Globus pallidus (tissue), 1 donor: ENCODE measurements at places on chromosomes 5 and 9.

DNA sequence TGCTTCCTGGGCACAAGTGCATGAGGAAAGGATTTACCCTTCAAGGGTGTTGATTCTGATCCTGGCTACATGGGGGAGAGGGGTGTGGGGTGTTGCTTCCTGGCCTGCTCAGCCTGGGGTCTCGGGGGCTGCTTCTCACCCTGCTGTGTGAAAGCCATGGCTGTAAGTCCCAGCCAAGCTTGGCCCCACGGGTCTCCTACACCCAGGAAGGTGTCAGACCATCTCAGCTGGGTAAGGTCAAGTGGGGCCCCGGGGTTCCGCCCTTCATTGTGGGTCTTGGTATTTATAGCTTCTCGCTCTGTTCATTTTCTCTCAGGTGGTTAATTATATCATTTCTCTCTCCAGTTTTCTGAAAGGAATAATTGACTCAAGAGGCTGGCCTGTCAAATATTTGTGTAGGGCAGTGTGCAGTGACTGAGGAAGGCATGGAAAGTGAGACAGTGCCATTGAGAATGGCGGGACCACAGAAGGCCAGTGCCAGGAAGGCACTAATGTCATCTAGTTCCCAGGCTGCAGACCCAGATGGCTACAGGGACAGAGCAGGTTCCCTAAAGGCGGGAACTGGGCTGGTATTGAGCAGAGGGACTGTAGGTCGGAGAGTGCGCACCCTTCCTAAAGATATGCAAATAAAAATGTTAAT is 126.0 kb downstream of the FOXD1 start:
- no peak for DNase-seq

- no peak for DNase-seq
These were observed 6.3 kb downstream of the RAPGEF1 start for GRCh38 chr9:131733541-131734061.

DNA sequence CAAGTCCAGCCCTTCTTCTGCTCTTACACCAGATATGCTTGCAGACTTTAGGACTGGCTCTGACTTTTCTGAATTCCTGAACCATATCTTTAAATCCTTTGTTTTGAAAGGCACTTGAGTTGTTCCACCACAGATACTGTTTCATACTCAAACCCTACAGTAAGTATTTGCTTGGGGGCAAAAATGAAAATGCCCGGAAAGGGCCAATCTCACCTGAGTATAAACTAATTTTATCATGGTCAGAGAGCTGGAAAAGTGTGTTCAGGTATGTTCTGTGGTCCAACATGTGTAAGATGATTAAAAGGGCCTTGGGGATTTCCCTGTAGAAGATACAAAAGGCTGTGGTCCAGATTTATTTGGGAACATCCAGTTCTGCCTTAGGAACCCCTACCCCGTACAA is 225.2 kb downstream of the MAN2A1 start:
- no peak for DNase-seq

- no peak for DNase-seq
These were observed 107.3 kb upstream of the IER5L start for GRCh38 chr9:129285382-129285781.

DNA sequence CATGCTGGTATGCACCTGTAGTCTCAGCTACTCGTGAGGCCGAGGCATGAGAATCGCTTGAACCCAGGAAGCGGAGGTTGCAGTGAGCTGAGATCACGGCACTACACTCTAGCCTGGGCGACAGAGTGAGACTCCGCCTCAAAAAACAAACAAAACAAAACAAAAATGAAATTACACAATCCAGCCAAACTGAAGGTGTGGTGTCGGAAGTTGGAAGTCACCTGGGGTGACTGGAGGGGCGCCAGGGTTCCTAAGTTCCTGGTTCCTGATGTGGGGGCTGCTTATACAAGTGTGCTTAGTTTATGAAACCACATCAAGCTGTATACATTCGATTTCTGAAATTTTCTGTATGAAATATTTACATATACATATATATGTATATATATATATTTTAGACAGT is 3.7 kb upstream of the DOLPP1 start:
- DNase-seq, result no peak
